ENCODE measurements at places on chromosomes 7 and 10.

DNA sequence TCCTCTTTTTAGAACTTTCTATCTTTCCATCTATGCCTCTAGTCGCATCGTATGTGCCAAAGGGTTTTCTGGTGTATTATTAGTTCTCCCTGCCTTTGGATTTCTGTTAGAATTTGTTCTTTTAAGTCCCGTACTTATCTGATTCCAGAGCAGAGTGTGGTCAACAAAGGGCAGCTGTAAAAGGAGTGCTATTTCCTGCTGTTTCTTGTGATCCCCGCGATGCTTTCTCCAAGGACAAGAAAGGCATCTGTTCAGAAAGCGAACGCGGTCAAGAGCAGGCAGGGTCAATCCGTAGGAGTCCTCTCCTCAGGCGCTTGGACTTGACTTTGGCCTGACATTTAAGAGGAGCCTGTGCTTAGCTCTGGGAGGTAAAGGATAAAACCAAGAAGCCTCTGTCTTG, 1152.1 kb upstream of the AUTS2 start:
- DNase-seq, result no peak

DNA sequence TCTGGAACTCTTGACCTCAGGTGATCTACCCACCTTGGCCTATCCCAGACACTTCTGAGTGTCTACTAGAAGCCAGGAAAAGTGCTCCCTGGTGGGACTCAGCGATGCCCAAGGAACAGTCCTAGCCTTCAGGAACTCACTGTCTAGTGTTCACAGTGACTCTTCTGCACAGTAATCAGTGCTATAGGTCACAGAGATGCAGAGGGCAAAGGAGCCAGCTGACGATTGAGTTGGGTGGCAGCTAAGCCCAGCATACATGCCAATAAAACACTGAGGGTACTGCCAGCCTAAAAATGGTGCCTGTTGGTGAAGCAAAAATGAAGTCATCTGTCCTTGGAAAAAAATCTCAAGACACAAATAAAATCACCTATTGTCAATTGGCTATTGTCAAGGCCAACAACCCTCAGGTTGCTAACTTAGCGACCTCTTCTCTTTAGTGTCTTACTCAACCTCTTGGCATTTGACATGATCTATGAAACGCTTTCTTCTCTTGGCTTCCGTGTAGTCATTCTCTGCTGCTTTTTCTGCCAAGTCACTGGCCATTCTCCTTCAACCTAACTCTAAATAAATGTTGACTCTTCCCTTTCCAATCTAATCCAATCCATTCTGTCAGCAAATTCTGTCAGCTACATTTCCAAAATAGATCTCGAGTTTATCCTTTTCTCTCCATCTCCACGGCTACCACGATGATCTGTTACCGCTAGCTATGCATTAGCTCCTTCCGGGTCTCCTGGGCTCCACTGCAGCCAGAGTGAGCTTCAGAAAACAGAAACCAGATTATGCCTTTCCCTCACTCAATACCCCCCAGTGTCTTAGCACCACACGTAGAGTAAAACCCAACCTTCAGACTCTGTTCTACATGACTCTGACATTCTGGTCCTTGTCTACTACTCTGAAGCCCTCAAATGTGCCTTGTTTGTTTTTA, 99.2 kb downstream of the ATXN7L1 start:
- peak; percentile 52 for DNase-seq

DNA sequence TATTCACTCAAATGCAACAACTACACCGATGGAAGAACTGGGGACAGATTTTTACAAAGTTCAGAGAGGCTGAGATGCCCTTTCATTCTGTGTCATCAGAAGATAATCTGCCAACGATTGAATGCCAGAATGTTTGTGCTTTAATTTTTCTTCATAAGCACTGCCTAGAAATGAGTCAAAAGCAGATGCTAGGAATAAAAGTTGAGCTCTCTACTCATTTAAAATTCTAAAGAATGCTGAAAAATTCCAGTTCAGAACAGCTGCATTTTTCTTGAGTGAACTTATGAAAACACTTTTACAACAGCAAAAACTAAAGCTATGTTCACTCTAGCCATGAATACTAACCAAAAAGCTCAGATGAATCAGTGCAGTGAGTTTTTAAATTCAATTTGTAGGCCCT, 22.3 kb upstream of the FAM133B start:
- DNase-seq, result no peak

DNA sequence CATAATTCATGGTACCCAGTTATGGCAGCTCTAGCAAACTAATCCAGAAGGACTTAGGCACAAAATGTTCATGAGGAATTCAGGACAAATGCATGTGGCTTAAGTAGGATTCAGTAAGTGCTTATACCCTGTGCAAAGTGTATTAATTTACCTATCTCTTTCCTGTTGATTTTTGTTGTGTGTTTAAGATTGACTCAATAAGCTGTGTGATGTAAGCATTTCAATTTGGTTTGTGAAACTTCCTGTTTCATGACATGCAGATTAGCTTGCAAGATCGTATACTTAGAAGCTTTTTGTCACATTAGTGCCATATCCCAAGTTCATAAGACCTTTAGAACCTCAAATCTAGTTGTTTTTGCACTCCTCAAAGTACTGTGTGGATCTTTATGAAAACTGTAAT, 416.7 kb downstream of the ARL4A start:
- no peak for DNase-seq

- DNase-seq, result no peak
Observed at GRCh38 chr10:61160253-61160652, 216.3 kb upstream of the RHOBTB1 start.

GRCh38 chr10:24279166-24279565, 70.2 kb downstream of the KIAA1217 start:
- DNase-seq, result no peak

DNA sequence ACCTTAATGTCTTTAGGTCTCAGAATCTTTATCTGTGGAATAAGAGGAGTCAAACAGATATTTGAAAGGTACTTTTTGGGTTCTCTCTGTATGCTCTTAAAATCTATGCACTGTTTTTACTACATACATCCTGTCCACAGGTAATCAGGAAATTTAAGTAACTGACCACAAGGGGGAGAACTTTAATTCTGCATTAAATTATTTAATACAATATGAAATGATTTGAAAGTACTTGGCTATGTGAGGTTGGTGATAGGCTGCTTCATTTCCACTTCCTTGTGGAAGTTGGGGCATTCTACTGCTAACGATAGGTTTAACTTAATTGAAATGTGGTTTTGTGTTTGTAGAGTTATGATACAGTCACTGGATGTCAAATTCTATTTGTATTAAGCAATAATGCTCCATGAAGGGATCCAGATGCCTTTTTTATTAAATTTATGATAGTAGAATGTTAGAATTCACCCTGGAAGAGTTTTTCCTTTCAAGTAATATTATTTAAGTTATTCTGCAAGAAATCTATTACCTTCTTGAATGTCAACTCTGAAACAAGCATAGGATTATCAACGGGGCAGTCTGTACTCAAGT, 6.0 kb downstream of the TEX47 start:
- peak; percentile 29 for DNase-seq

- DNase-seq, result no peak
Observed at GRCh38 chr10:56449770-56450169, 88.7 kb upstream of the ZWINT start.

DNA sequence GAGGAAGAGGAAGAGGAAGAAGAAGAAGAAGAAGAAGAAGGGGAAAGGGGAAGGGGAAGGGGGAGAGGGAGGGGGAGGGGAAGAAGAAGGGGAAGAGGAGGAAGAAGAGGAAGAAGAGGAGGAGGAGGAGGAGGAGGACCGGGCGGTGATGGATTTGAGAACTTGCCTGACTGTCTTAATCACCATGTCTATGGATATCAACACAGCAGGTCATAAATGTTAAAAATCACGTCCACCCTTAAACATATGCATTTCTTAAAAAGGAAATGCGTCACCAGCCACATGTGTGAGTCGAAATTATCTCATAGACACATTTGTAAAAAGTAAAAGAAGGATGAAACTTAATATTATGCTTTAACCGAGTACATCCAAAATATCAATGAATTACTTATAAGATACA, 42.1 kb upstream of the INSIG1 start:
- no peak for DNase-seq

- DNase-seq, result no peak
Observed at GRCh38 chr10:119896061-119896655, 3.6 kb downstream of the SEC23IP start.

DNA sequence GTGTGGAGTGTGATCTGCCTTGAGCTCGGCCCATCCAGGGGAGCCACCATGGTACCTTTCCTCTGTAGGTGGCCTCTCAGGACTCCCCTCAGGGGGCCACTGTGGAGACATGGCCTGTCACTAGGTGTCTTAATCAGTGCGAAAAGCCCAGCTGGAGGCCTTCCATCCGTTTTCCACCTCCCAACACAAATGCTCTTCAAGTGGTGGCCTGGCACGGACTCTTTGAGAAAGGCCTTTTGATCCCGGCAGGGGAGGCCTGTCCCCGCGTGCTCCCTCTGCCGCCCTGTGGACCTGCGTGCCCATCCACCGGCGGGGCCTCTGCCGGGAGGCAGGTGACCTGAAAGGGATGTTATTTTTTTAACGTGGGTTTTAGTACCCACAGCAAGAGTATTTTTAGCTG, 149.5 kb downstream of the RGS10 start:
- no peak for DNase-seq

DNA sequence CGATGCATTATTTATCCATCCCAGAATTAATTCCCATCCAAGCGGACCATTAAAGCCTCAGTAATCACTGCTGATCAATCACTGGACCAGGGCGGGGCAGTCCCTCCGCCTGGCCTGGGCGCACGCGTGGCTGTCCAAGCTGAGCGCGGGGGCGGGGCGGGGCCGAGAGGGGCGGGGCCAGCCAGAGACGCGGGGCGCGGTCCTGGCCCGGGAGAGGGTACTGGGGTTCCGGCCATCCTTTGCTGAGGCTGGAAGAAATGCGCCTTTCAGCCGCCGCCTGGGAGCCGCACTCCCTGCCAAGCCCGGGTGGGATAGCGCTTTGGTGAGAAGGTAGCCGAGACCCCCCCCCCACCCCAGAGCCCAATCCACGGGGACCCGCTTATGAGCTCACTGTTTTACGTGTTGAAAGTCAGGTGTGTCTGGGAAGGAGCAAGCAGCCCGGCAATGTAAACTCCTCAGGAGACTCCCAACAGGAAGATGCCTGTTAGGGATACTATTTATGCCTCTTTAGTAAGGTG, at the start of gene ARHGAP22:
Gene ARHGAP22 (minus strand): TSS at position 83 of the 518 bp plus-strand sequence. CDS start 277 bp downstream, outside the sequence.
- DNase-seq, result peak; percentile 84

DNA sequence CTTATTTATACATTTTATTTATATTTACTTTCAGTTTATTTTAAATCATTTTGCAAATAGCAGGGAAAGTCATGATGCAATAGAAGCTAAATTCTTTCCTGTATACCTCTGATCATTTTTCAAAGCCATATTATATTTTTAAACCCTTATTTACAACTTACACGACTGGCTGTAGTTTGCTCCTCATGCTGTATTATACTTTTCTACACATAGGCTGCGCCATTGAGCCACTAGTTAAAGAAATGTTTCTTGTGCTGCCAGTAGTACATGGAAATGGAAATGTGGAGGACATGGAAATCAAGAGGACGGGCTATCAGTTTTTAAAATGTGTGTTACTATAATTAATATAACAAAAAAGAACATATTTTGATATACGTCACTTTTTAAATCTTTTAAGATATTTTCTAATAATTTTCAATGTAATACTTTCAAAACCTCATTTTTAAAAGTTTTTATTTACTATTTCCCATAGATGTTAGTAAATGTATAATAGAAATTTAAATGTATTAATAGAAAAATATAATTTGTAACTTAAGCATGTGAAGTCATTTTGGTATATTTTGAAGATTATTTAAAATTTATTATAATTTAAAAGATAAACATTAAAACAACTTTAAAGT, 118.5 kb downstream of the VTI1A start:
- DNase-seq, result peak; percentile 23

DNA sequence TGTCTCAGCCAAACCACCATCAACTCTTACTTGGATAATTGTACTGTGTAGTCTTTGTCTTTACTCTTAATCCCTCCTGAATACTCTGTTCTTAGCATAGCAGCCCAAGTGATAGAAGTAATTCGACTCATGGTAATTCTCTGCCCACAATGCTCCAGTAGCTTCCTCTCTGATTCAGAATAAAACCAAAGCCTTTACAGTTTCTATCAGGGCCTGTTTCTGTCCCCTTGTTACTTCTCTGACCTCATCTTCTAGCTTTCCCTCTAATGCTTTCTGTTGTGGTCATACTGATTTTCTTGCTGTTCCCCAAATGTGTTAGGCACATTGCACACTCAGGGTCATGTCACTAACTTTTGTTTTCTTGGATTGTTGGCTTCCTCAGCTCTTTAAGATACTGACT, 8.0 kb downstream of the ZNF518A start:
- DNase-seq, result no peak

DNA sequence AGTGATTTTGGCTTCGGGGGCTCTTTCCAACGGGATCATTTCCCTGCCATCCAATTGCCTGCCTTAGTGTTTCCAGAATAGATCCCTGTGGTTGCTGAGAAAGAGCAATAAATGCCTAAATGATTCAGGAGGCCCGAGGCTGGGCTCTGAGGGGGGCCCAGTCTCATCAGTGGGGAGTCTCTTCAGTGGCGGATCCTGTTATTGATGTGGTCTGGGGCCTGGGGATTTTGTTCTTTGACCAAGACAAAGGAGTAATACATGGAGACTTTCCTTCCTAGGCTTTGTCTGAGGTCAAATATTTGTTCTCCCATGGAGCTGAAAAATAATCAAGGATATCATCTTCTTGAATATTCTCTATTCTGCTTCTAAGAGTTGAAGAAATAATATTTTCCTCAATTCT, 40.8 kb downstream of the TAS2R41 start:
- DNase-seq, result no peak

DNA sequence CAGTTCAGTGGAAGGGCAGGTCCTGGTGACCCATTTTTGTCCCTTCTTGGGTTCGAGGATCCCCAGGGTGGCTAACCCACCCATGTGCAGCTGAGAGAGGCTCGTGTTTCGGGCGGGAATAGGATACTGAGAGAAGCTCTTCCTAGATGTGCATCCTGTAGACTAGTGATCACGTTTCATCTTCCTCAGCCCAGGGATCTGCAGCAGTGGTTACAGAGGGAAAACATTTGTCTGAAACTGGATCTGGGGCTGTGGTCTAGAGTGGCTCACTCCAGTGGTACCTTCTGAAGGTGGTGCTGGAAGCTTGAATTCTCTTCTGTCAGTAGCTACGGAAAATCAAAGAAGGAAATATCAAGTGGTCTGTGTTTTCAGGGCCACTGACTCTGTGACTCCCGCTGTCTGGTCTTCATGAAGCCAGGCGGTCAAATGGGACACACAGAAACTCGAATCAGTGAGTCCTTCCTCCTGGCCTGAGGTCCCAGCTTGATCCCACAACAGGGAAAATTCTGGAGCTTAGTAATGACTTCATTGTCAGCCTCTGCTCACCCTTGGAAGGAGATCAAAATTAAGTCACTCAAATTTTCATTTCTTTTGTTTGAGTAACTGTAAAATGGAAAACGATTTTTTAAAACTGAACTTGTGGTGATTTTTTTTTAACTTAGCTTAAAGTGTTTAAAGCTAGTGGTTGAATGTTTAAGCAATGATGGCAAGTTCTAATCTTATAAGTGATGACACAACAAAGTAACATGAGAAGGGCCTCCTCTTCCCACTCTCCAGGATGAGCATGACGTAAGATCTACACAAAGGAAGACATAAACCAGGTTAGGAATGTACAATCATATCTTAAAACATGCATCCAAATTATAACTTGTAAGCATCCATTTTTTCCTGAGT, 469.3 kb upstream of the KLF6 start:
- DNase-seq, result no peak

- DNase-seq, result no peak
Observed at GRCh38 chr7:3696113-3696512, 395.1 kb downstream of the SDK1 start.
